Cardiac septum (tissue), 1 donor: ENCODE measurements at places on chromosomes 1 and 21. TPM values are rescaled to one million over a fixed set of nuclear protein-coding genes. Genes with fewer than 3 reads are reported as not detected.

DNA sequence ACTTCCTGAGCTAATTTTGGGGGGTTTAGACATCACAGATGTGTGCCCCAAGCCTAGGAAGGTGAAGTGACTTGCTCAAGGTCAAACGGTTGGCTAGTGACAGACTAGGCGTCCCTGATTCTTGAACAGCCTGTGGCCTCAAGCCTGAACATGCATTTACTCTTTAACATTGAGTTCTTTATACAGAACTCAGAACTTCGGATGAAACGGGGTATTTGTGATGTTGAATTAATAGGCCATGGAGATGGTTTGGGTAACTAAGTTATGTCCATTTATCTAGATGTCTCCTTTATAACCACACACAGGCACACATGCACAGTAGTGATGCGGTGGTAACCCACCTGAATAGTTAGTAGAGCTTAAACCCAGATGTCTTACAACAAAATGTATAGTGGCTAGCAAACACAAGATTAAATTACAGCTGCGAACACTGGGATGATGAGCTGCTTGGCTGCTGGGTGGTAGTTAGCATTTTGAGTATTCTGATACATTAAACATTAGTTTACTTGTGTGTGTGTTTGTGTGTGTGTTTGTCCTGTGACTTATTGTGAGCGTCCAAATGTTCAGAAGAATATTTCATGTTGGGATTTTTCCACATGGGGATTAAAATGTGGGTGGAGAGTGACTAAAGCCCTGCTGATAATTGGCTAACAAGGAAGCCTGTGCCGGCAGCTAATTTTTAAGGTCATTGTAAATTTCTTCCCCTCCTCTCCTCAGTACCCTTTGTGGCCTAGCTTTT lies 2.3 kb downstream of the ATP1A1 start:
- DNase-seq, result no peak

DNA sequence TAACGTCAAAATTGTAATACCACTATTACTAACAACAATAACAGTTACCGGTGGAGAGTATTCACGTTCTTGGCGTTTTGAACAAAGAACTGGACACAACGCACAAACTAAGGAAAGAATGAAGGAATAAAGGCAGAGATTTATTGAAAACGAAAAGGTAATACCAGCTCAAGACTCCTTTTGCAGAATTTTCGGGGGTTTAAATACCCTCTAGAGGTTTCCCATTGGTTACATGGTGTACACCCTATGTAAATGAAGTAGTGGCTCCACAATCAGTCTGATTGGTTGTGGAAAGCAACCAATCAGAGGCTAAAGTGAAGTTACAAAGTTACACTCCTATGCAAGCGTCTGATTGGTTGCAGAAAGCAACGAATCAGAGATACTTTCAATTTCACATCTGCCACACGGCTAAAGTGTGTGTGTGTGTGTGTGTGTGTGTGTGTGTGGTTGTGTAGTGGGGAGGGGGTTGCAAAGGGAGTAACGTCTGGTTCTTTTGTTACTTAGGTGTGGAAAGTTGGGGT lies 1.1 kb upstream of the GTF2B start:
- no peak for DNase-seq

DNA sequence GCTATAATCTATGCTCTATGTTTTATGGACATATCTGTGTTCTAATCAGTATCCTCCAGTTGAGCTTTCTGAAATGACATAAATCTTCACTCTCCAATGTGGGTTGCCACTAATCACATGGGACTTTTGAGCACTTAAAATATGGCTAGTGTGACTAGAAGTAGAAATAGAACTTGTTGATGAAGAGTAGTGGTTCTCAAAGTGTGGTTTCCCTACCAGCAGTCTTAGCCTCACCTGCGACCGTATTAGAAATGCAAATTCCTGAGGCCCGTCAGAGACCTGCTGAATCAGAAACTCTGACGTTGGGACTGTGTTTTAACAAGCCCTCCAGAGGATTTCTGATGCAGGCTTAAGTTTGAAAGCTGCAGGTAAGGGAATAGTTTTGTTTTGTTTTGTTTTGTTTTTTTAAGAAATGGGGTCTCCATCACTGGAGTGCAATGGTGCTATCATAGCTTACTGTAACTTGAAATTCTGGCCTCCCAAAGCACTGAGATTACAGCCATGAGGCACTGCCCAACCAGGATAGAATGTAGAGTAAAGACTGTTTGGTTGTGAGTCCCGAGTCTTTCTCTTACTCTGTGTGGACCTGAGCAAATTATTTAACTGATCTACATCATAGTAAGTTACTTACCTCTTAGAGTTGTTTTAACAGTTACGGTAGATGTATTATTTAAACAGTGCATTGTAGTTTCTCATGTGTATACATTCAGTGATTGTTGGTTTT lies 21.7 kb downstream of the GLRX2 start:
- DNase-seq, result no peak

- DNase-seq, result no peak
Observed at GRCh38 chr1:2942410-2942809, 78.9 kb upstream of the ACTRT2 start.

- no peak for DNase-seq
Observed at GRCh38 chr1:228918335-228918734, 183.1 kb downstream of the RHOU start.

- no peak for DNase-seq
Observed at GRCh38 chr1:6444377-6444776, 19.8 kb downstream of the ESPN start.

ASPM gene
- 0.57 TPM for total RNA-seq

DNA sequence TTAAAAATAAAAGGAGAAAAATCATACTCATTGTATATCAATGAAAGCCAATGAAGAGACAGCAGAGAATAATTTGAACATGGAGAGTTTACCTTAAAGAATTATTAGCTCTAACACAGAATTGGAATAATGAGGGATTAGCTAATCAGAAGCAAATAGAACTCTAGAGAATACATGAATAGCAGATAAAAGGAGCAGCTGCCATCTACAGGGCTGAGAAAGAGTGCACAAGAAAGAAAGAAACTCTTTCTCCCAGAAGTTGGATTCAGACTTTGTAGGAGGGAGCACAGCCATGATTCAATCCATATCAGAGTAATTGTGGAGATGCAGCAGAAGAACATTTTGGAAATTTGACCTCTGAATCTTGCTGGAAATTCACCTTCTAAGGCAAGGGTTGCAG lies 1171.2 kb downstream of the PLA2G4A start:
- DNase-seq, result no peak

- peak; percentile 57 for DNase-seq
Observed at GRCh38 chr21:45525910-45526306, 16.3 kb downstream of the SLC19A1 start.

UQCRHL gene
- 4.9 TPM for total RNA-seq

DNA sequence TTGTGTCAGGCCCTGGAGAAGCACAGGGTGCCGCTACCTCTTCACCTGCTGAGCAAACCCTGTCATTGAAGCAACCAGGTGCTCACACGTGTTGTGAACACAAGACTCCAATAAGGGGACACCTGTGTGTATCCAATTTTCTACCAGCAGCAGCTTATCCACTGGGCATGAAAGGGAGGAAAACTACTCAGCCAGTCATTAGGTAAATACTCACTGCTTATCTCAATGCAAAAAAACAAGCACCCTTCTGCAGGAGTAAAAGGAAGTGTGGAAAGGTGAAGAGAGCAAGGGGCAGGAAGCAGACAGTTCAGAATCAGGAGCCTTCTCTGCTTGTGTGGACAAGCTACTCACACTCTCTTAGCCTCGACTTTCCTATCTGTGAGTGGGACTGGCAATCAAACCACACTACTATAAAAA lies 148.9 kb downstream of the ETS2 start:
- no peak for DNase-seq

- DNase-seq, result no peak
Observed at GRCh38 chr1:228071839-228072657, 10.5 kb upstream of the ARF1 start.

DNA sequence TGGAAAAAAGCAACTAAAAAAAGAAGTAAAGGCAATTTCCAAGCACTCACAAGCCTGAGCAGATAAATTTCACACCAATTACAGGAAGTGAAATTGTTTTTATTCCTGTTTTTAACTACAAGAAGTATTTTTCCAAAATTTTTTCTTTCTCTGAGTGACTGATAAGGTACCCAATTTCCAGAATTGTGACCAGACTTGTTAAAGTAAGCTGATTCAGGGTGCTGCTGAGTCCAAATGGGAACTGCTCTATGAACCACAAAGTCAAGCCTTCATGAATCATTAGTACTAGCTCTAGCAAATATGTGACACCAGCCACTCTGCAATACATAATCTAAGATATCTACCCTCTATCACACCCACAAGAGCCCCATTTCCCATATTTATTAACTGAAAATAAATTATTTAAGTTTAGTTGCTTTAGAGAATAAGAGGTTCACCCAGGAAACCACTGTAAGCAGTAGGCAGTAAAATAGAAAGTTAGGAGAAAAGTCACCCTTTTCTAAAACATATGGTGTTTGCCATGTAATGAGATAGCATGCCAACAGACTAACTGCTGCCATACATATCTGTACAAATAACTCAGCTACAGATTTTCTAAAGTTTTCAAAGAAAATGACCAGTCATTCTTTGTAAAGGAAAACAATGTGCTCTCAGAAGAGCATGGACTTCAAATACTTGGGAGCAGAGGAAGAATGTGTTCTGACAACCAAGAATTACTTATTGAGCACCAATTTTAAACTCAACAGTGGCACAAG lies 43.1 kb upstream of the TNFSF18 start:
- no peak for DNase-seq

SLC30A2 gene
- 5.0 TPM for total RNA-seq

GRCh38 chr1:247212012-247212411 lies 40.2 kb upstream of the ZNF124 start:
- no peak for DNase-seq

DNA sequence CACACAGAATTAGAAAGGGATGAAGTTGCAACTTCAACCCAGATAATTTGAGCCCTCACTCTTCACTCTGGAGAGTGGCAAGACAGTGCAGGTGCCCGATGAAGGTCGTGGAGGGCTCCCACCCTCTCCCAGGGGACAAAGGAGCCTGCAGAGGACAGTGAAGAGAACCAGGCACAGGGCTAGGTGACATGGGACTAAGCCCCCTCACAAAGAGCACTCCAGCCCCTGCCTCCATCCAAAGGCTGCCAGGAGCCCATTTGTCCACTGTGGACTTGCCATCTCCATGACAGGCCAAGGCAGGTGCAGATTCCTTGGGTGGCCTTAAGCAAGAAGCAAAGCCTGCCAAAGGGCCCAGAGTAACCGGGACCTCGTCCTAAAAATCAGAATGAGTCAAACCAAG lies 15.1 kb downstream of the ERRFI1 start:
- no peak for DNase-seq

- DNase-seq, result no peak
Observed at GRCh38 chr1:160718210-160718609, 6.6 kb upstream of the CD48 start.

GRCh38 chr1:152185544-152186391 lies 26.7 kb upstream of the RPTN start:
- no peak for DNase-seq

DNA sequence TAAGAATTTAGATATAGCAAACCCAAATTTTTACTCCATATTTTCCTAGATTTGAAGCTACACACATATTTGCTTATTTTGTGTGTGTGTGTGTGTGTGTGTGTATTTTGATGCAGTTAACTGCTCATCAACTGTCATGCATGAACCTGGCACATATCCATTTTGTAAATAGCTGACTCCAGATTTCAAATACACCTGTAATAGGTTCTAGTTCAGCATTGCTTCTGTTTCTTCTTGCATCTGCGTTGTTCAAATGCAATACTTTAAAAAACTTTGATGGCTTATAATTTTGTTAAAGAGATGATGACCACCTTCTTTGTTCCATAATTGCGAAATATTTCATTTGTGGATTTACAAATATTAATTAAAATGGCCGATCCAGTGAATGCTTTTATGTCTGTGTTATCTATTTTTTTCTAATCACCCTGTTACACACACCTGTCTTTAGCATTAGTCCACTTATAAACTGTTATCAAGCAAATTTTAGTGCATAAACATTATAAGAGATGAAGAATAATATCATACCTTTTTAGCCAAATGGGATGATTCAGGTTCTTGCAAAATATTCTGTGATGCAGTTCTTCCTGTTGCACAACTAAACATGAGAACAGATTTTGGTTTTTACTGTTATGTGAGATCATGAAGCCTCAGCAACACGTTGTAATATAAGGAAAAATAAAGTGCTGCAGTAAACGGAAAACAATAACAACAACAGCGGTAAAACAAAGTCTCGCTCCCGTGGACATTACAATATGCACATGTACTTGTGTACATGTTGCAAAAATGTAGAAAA lies 12.7 kb upstream of the S100A11 start:
- no peak for DNase-seq

DNA sequence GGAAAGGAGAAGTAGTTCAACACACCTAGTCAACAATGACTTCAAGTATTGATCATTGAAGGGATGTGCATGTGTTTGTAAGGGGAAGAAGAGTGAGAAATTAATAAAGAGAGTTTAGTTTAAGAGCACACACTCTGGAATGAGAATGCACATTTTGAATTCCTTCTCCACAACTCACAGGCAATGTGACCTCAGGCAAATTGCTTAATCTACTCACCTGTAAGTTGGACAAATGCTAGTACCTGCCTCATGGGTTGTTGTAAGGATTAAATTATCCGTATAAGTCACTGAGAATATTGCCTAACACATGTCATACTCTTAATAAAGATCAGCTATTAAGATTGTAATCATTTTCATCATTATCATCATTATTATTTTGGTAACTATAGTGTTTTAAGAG lies 204.0 kb upstream of the NFIA start:
- DNase-seq, result no peak

DNA sequence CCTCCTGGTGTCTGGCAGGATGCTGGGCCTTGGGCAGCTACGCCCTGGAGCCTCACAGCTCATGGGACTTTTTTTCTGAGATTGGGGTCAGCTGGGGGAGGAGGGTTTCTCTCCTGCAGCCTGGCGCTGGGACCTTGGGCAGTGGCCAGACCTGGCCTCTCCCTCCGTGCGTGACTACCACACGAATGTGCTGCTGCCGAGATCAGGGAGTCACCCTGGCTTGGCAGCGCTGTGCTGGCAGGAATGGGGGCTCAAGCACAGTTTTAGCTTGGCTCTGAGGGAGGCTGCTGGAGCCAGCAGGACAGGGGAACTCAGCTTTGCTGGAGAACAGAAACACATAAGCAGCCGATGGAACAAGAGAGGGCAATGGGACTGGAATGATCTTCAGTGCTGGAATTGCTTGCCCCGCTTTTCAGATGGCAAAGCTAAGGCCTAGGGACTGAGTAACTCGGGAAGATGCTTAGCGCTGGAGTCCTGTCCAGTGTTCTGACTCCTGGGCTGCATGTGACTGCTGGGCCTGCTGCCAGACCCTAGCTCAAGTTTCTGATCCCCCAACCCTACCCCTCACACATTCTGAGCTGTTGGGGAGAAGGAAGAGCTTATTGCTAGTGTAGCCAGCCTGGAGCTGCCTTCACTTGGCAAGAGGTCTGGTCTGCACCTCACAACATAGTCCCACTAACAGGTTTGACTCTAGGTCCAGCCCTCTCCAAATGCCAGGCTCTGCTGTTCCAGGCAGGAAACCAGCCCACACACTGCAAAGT lies 69.9 kb downstream of the NAV1 start:
- DNase-seq, result no peak

GRCh38 chr1:172277275-172277674 lies 143.2 kb upstream of the C1orf105 start:
- DNase-seq, result no peak

MNDA gene
- total RNA-seq, result 6.9 TPM
